ENCODE measurements at places on chromosomes 3 and 15. TPM values are rescaled to one million over a fixed set of nuclear protein-coding genes. Genes with fewer than 3 reads are reported as not detected.

DNA sequence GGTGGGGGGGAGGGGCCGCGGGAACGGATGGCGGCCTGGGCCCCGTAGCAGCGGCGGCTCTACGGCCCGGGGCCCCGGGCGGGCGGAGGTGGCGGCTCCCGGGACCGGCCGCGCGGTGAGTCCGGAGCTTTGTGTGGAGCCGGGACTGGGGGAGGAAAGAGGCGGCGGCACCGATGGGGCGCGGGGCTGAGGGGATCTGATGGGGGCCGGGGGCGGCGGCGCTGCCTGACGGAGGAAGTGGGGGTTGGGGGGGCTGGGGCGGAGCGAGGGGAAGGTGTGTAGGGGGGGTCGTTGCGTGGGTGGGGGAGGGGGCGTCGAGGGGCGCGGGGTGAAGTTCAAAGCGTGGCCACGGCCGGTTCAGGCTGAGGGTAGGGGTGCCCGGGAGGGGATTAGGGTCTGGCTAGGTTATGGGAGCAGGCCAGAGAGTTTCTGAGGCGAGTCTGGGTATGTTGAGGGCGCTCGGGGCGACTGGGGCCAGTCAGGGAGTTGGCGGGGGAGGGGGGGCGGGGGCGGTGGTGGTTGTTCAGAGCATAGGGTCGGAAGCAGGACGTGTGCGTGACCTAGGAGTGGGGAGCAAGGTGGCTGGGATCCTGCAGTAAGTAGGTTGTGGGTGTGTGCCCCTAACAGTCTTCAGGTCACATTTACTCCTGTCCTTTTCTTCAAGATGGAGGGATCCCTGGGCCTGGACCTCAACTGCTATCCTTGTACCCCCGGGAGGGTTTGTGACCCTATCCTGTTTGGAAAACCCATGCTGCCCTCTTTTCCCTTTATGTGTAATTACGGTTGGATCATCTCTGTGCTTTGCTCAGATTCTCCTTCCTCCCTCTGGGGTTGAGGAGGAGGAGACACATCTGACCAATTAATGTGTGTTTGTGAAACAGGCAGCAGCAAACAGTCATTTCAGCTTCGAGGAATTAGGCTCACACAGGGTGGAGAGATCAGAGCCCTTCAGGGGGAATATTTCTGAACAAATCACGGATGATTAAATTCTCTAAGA, 644 bp downstream of the ZNF609 start:
- H3K27ac ChIP-seq, result peak overlapping the region; percentile 99
- no peak for DNase-seq
- peaks cover 51% of the 10 kb centered on the region for H3K4me1 ChIP-seq
- H3K36me3 ChIP-seq, result no peaks in the 10 kb centered on the region
- H3K27me3 ChIP-seq, result no peaks in the 10 kb centered on the region
- peak overlapping the region; percentile 84 for H3K4me3 ChIP-seq

GRCh38 chr3:32334675-32335074, 57.0 kb upstream of the CMTM7 start:
- no peak overlapping the region for H3K4me3 ChIP-seq
- H3K4me1 ChIP-seq, result peaks cover 13% of the 10 kb centered on the region
- no peak overlapping the region for H3K27ac ChIP-seq
- H3K36me3 ChIP-seq, result no peaks in the 10 kb centered on the region

GRCh38 chr3:10263646-10264363, 15.5 kb downstream of the TATDN2 start:
- peaks cover 8% of the 10 kb centered on the region for H3K36me3 ChIP-seq
- no peaks in the 10 kb centered on the region for H3K27me3 ChIP-seq
- H3K27ac ChIP-seq, result no peak overlapping the region
- peaks cover 4% of the 10 kb centered on the region for H3K4me1 ChIP-seq

- H3K27ac ChIP-seq, result no peak overlapping the region
- DNase-seq, result no peak
- H3K27me3 ChIP-seq, result no peaks in the 10 kb centered on the region
- H3K36me3 ChIP-seq, result no peaks in the 10 kb centered on the region
- no peaks in the 10 kb centered on the region for H3K4me1 ChIP-seq
Measured at GRCh38 chr3:83438188-83438587, 1520.6 kb upstream of the CADM2 start.

DNA sequence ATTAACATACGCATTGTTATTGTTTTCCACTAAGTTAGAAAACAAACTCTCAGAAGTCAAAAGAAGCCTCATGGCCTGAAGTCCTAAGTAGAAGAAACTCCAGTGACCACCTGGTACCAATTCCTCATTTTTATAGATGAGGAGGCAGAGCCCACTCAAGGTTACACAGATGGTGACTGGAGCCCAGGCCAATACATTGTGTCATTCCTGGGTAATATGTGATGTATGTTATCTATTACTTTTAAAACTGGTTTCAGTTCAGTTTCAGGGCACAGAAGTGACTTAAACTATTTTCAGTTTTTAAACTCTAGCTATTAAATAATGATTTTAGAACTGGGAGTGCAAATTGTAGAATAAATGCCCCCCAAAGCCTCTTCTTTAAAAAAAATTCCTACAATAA, 66.7 kb upstream of the STXBP5L start:
- no peak for DNase-seq
- H3K4me1 ChIP-seq, result no peaks in the 10 kb centered on the region
- H3K27me3 ChIP-seq, result no peaks in the 10 kb centered on the region
- no peak overlapping the region for H3K4me3 ChIP-seq

DNA sequence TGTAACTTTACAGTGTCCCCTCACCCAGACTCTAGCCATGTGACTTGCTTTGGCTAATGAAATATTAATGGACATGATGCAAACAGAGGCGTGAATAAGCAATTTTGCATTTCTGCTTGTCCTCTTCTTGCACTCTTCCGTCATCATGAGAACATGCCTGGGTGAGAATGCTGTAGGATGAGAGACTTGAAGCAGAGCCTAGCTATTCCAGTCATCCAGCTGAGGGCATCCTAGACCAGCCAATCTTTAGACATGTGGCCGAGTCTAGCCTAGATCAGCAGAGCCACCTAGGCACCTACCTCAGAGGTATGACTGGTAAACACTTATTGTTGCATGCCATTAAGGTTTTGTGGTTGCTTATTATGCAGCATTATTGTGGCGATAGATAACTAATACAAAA, 450.5 kb upstream of the AZI2 start:
- DNase-seq, result no peak
- H3K4me1 ChIP-seq, result no peaks in the 10 kb centered on the region
- no peaks in the 10 kb centered on the region for H3K27me3 ChIP-seq
- no peaks in the 10 kb centered on the region for H3K36me3 ChIP-seq

DNA sequence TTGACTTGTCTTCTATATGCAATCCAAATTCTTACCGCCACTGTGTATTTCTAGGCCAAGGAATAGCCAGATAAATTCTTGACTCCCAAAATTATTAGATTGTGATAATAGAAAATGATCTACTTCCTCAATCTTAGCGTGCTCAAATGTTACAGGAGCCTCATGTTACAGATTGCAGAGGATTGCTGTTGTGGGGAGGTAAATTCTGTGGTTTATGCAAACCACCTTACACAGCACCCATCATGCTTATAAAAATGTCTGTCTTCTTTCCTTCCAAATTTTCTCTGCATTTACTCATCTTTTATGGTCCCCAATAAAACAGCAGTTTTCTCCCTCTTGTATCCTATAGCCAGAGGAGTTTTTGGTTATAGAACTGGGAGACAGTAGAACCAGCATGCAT, 420.2 kb upstream of the ROBO1 start:
- H3K4me3 ChIP-seq, result no peak overlapping the region
- H3K36me3 ChIP-seq, result no peaks in the 10 kb centered on the region
- H3K4me1 ChIP-seq, result no peaks in the 10 kb centered on the region
- H3K27me3 ChIP-seq, result no peaks in the 10 kb centered on the region

DNA sequence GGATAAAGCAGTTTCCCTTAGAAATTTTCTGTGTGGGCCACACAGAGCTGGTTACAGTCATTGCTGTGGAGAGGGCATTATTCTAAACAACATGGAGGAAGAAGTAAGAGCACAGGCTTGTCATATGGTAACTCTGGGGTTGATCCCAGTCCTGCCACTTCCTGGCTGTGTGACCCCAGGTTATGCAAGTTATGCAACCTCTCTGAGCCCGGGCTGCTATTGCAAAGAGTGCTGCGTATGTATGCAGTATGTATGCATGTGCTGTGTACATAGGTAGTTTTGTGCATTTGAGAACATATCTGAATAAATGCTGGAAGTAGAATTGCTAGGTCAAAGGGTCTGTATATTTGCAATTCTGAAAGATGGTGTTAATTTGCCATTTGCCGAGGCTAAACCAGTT, 9.2 kb downstream of the SPSB4 start:
- no peak overlapping the region for H3K27ac ChIP-seq
- no peaks in the 10 kb centered on the region for H3K4me1 ChIP-seq
- no peak for DNase-seq
- H3K36me3 ChIP-seq, result no peaks in the 10 kb centered on the region
- H3K4me3 ChIP-seq, result no peak overlapping the region
- no peaks in the 10 kb centered on the region for H3K27me3 ChIP-seq

GRCh38 chr15:96629511-96629910, 299.0 kb downstream of the NR2F2 start:
- no peak for DNase-seq
- H3K36me3 ChIP-seq, result no peaks in the 10 kb centered on the region
- H3K27ac ChIP-seq, result no peak overlapping the region
- H3K4me3 ChIP-seq, result no peak overlapping the region
- no peaks in the 10 kb centered on the region for H3K4me1 ChIP-seq

DNA sequence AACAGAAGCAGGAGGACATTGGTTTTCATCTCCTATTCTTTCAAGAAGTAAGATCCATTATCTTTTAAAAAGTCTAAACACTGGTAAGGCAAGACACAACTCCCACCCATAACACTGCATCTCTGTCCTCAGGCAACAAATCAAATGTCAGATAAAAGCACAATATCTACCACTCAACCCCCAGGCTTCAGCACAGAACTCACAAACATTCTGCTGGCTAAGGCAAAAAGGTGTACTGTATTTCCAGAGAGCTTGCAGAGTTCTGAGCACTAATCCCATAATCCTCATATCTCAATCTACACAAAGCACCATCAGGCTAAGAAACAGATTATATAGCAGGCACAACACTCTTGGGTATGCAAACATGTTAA, 20.9 kb downstream of the RAF1 start:
- no peaks in the 10 kb centered on the region for H3K36me3 ChIP-seq
- H3K27ac ChIP-seq, result no peak overlapping the region
- H3K4me3 ChIP-seq, result no peak overlapping the region

DNA sequence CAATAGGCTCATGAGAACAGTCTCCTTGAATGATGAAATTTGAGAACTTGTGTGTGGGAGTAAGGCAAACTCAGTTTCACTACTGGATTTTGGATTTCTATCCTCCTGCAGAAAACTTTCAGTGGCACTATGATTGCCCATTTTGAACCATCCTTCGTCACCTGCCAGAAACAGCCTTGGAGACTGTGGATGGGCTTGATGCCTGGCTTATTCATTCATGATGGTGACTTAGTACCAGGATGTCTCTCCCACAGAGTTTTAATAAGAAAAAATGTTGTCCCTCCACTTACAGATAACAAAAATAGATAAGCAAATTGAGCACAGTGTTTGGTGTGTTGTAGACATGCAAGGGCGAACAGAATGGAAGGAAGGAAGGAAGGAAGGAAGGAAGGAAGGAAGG, 53.5 kb upstream of the CPNE4 start:
- H3K4me3 ChIP-seq, result no peak overlapping the region
- no peak for DNase-seq
- no peaks in the 10 kb centered on the region for H3K36me3 ChIP-seq
- no peaks in the 10 kb centered on the region for H3K27me3 ChIP-seq
- no peak overlapping the region for H3K27ac ChIP-seq

DNA sequence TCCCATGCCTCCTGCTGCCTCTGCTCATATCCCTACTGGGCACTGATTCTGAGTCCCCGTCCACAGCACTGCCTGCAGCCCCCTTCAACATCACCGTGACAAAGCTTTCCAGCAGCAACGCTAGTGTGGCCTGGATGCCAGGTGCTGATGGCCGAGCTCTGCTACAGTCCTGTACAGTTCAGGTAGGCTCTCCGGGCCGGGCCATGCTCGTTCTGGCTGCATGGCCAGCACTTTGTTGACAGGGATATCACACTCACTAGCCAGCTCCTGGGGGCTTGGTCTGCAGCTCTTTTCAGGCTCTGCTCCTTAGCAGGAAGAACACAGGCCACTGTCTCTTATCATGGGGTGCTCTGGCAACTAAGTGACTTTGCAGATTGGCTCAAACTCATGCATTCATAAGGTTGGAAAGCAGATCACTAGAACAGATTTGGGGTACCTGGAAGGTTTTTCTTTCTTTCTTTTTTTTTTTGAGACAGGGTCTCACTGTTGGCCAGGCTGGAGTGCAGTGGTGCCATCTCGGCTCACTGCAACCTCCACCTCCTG, 6.0 kb downstream of the TYRO3 start:
- no peaks in the 10 kb centered on the region for H3K27me3 ChIP-seq
- no peak overlapping the region for H3K4me3 ChIP-seq
- no peak overlapping the region for H3K27ac ChIP-seq
- H3K36me3 ChIP-seq, result no peaks in the 10 kb centered on the region

- H3K36me3 ChIP-seq, result no peaks in the 10 kb centered on the region
- peak overlapping the region; percentile 71 for H3K27ac ChIP-seq
- peaks cover 71% of the 10 kb centered on the region for H3K4me1 ChIP-seq
- DNase-seq, result no peak
- H3K4me3 ChIP-seq, result no peak overlapping the region
Measured at GRCh38 chr3:52435246-52436101, 9.4 kb downstream of the SEMA3G start.

- H3K27me3 ChIP-seq, result no peaks in the 10 kb centered on the region
- no peaks in the 10 kb centered on the region for H3K4me1 ChIP-seq
- no peak overlapping the region for H3K27ac ChIP-seq
- H3K4me3 ChIP-seq, result no peak overlapping the region
- DNase-seq, result no peak
Measured at GRCh38 chr3:160009525-160009924, 20.9 kb downstream of the IL12A start.

GRCh38 chr15:80662129-80662528, 33.0 kb upstream of the ABHD17C start:
- DNase-seq, result no peak
- no peak overlapping the region for H3K4me3 ChIP-seq
- no peaks in the 10 kb centered on the region for H3K4me1 ChIP-seq
- H3K27me3 ChIP-seq, result no peaks in the 10 kb centered on the region
- H3K27ac ChIP-seq, result no peak overlapping the region

Gene TIGIT
- total RNA-seq, result 0.89 TPM

Gene GPR62
- total RNA-seq, result not detected

Gene FRMD4B
- total RNA-seq, result 57.8 TPM

Gene RLBP1
- total RNA-seq, result not detected

Gene PIERCE2
- 2.2 TPM for total RNA-seq

Gene CTXN2
- not detected for total RNA-seq

Gene MYL3
- total RNA-seq, result 3.3 TPM

Gene HCN4
- total RNA-seq, result under 0.01 TPM

Data from upper lobe of left lung (tissue), 6 donors.